ENCODE measurements at places on chromosomes 11 and 22.

DNA sequence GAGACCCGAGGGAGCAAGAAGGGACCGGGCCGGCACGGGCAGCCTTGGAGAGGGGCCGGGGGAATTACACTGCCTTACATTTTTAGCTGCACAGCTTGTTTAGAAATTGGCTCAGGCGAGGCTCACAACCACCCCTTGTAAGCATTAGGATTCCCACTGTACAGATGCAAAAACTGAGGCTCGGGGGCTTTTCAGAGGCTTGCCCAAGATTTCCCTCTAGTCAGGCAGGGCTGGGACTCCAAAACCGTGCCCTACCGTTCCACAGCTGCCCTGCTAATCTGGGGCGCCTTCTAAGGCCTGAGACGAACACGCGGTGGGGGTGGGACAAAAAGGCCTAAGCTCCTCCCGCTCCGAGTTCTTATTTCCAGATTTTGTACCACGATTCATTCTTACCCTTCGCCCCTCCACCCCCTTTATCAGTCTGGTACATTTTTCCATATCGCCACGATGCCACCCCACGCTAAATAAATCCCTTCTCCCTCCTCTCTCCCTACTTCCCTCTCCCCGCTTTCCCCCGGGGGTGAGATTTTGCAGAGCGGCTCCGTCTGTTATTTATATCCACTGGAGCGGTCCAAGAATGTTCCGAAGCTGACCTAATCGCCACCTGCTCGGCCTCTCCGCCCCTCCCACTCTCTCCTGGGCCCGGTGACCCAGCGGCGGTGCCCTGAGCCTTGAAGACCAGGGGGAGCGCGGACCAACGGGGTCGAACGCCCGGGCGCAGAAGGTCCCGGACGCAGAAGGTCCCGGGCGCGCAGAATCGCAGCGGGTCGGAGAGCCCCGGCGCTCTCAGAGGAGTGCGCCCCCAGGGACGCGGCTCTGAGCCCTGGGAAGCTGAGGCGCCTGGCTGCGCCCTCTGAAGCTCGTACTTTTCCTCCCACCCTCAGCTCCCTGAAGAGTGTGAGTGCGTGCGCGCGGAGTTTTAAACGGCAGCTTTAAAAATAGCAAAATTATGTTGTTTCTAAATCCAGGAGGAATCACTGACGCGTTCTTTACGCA, 764 bp upstream of the PACSIN3 start:
- no peak for DNase-seq

- no peak for DNase-seq
Measured at GRCh38 chr11:79265756-79266322, 175.0 kb downstream of the TENM4 start.

GRCh38 chr11:130798801-130799200, 117.5 kb downstream of the SNX19 start:
- no peak for DNase-seq

- no peak for DNase-seq
Measured at GRCh38 chr11:10625281-10625981, 57.0 kb upstream of the LYVE1 start.

GRCh38 chr11:9385327-9385899, 961 bp downstream of the IPO7 start:
- DNase-seq: no peak

GRCh38 chr22:23414727-23415489, 165.2 kb downstream of the IGLL1 start:
- no peak for DNase-seq

- DNase-seq: no peak
Measured at GRCh38 chr11:30774496-30775232, 188.5 kb upstream of the MPPED2 start.

DNA sequence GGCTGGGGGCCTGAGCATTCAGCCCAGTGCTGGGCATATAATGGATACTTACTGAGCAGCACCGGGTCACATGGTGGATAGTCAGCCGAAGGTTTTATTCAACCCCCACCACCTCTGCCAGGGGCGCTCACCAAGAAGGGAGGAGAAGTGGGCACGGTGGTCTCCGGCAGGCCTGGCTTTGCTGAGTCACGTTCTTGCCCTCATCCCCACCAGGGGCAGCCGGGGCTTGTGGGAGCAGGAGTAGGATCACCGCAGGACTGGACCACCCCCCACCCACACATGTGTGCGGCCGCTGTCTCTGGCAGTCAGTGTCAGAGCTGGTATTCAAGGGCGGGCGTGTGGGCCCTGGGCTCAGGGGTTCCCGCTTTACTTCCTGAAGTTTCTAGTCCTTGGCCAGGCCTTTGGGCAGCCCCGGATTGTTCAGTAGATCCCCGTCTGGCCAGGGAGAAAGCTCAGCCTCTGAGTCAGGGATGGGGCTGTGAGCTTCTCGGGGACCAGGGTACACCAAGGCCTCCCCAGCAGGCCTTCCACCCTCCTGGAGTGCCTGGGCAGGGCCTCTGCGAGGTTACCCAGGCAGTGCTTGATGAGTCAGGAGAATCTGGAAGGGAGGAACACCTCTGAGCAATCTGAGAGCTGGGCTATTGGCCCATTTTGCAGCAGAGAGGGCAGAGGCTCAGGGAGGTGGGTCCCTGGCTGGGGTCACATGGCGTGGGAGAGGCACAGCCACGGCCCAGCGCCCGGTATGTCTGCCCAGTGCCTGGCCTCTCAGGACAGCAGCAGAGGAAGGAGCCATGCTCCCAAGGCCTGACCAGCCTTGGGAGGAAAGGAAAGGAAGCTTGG, 60.6 kb downstream of the RTL6 start:
- DNase-seq: no peak

DNA sequence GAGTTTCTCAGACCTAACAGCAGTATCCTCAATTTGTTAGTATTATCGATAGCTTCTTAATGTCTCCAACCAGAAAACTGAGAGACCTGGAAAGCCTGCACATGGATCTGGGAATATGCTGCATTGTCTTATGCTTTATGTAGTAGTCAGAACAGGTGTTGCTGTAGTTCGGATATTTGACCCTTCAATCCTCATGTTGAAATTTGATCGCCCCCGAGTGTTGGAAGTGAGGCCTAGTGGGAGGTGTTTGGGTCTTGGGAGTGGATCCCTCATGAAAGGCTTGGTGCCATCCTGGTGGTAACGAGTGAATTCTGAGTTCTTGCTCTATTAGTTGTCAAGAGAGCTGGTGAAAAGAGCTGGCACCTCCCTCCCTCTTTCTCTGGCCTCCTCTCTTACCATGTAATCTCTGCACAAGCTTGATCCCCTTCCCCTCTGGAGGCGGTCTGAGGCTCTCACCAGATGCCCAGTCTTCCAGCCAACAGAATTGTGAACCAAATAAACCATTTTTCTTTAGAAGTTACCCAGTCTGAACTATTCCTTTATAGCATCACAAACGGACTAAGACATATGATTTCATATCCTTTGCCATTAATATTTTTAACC, 227.1 kb downstream of the DDX10 start:
- DNase-seq: no peak

DNA sequence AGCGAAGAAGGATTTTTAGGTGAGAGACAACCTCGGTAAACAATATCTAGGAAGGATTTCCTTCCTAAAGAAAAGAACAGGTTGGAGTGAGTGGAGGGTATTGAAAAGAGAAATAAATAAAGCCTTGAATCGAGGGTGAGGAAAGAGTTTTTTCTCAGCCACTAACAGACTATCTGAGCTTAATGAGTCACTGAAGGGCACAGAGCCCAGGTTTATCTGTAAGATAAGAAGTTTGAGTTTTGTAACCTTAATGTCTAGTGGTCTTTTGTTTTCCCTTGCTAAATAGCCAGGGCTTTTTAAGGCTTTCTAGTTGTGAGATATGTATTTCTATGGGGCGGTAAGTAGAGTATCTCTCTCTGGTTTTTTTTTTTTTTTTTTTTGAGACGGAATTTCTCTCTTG, 394.5 kb upstream of the KIRREL3 start:
- no peak for DNase-seq

DNA sequence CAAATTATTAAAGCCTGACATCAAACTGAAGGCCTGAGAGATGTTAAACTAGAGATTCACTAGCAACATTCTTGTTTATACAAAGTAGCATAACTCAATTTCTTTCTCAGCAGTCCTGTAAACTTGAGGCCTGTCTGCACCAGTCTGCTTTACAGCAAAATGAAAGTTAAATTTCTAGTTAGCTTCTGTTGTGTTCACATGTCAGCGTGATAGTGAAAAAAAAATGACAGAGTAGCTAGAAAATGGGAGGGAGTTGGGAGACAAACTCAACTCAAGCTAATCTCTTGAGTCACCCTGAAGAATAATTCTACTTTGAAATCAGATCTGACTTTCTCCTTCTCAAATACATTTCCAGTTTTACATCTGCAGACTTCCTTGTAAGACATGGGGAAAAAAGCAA, 6.5 kb downstream of the RBFOX2 start:
- DNase-seq: no peak

GRCh38 chr11:46249938-46250744, 27.3 kb upstream of the CREB3L1 start:
- no peak for DNase-seq

DNA sequence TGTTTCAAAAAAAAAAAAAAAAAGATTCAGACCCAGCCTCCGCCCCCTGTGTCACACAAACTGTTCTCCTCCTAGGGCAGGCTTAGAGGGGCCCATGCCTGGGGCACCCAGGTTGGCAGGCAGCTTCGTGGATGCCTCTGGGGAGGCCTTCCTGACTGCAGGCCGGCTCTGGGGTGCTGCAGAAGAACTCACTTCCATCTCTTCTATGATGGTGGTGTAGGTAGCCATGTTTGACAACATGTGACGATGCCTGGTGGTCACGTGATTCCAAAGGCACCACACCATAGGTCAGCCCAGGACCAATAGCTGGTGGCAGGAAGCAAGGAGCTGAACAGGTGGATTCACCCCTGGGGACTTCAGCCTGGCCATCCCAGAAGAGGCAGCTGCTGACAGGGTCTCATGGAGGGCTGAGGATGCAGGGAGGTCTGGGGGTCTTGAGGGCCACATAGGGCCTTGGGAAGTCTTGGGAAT, 24.1 kb upstream of the CELSR1 start:
- peak; percentile 42 for DNase-seq

DNA sequence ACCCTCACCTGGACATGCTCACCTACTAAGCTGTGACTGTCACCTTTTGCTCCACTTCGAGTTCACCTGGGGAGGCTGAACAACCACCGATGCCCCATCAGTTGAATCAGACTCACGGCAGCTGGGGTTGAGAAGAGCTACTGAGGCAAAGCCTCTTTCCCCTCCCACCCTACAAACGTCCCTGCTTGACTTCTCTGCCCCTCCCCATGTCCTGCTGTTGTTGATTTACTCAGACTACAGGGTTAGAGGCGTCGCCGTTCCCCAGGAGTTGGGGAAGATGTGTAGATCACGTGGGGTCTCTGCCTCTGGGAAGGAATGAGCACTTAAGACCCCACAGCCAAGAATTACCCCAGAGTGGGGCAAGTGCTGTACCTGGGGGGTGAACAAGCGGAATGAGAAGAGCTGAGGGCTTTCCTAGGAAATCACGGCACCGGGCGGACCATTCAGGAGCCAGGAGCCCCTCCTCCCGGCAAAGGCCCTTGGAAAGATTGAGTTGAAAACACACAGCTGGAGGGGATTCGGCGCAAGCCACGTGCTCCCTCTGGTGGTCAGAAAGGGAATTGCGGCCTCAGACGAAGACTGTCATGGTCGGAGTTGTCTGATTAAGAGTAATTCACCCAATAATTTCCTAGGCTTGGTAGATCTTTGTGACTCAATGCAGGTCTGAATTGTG, 7.0 kb downstream of the FXYD2 start:
- DNase-seq: peak; percentile 93

- DNase-seq: peak; percentile 64
Measured at GRCh38 chr11:57406337-57406904, 16.0 kb upstream of the PRG2 start.

- no peak for DNase-seq
Measured at GRCh38 chr22:37419969-37420685, 7.2 kb downstream of the ELFN2 start.

DNA sequence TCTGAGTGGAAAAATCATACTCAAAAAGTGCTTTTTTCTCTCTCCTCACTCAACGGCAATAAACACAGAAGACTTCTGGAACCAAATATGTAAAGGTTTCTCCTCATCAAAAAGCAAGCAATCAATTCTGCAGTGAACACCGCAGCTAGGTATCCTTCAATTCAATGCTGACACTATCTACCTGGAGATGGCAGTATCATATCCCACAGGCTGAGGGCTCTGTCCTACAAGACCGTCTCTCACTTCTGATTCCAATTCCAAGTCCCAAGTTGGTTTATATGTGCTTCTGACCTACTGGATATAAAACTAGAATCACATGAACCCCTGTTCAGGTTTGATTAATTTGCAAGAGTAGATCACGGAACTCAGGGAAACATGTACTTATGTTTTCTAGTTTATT, 59.7 kb upstream of the LUZP2 start:
- no peak for DNase-seq

DNA sequence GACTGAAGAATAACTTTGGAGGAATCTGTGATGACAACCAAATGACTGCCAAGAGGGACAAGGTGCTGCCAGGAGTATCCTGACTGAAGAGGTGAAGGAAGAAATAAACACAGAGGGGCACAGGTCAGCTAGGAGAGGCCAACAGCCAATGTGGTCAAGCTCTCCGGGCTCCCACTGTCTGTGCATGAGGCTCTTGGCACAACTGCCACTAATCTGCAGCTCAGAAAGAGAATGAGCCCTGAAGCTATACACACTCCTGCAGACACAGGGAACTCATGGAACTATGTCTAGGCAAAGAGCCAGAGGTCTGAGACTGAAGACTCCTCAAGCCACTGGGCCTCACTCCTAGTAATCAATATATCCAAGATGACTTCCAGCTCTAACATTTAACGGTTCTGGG, 7.0 kb downstream of the THRSP start:
- DNase-seq: no peak

- DNase-seq: no peak
Measured at GRCh38 chr22:43861529-43861928, 784 bp downstream of the SULT4A1 start.

DNA sequence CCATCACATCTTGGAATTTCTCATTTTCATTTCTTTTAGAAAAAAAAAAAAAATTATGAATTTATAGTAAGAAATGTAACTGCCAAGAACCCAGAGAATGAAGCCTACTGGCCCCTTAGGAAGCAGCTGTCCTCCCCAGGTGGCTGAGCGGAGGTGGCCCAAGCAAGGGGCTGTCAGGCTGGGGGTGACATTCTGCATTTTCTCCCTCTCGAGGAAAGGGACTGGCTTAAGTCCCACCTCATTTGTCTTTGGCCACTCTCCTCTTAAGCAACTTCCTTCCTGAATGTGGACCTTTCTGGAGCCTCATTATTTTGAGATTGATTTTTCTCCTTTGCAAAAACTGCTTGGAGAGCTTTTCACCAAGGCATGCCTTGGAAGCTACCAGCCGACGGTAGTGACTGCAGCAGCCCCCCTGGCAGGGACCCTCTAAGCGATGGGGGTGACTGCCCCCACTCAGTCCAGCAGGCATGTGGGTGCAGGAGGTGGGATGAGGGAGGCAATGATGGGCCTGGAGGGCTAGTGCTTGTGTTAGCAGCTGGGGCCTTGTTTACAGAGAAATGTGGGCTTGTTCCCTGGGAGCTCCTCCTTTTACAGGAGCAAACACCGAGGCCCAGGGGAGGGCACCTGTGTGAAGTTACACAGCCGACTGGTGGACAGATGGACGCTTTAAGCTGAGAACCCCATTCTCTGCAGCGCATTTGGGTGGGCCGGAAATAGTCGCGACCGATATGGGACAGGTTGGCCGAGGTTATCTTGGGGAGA, 111.7 kb downstream of the MORC2 start:
- DNase-seq: no peak

GRCh38 chr11:111886844-111887243, 7.5 kb downstream of the CFAP68 start:
- DNase-seq: no peak

GRCh38 chr22:19862619-19863246, 8.1 kb upstream of the GNB1L start:
- DNase-seq: no peak

- no peak for DNase-seq
Measured at GRCh38 chr11:8828046-8828445, 82.9 kb upstream of the AKIP1 start.

GRCh38 chr11:43532041-43532440, 148.5 kb upstream of the HSD17B12 start:
- DNase-seq: no peak
